ENCODE measurements at places on chromosomes 6 and 20.

DNA sequence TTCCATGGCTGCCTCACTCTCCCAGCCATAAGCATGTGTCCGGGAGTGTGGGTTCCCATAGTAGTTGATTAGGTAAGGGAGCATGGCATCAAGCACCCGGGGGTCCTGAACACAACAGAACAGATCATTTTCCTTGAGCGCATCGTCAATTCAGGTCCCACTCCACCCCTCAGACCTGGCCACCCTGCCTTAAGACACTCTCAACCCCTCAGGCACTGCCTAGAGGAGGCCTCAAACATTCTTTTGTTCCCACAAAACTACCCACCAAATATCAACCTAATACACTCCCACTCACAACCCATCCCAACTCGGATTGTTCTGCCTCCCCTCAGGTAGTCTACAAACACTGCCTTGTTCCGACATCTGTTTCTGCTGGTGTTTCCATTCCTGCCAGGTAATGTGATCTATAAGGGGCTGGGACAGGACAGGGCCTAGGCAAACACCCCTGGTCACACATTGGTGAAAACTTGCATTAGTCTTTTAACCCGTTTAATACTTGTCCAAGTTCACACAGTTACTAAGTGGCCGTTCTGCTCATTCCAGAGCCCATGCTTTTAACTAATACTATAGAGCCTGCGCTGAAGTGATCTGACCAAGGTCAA lies 1.4 kb downstream of the NFS1 start:
- no peak for DNase-seq

DNA sequence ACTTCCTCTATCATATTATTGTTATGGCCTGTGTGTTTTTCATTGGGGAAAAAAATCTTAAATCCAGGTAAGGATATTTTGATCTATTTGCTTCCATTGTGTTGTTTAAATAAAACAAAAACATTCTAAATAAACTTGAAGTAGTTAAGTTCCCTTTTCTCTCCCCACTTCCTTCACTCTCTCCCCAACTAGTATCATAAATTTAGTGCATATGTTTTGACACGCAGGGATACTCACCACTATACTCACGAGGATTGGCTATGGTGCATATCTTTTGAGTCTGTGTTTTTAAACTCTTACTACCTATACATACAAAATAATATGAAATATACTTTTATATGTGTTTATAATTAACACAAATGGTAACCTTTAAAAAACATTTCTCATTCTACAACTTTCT lies 5.2 kb downstream of the TTLL9 start:
- no peak for DNase-seq

DNA sequence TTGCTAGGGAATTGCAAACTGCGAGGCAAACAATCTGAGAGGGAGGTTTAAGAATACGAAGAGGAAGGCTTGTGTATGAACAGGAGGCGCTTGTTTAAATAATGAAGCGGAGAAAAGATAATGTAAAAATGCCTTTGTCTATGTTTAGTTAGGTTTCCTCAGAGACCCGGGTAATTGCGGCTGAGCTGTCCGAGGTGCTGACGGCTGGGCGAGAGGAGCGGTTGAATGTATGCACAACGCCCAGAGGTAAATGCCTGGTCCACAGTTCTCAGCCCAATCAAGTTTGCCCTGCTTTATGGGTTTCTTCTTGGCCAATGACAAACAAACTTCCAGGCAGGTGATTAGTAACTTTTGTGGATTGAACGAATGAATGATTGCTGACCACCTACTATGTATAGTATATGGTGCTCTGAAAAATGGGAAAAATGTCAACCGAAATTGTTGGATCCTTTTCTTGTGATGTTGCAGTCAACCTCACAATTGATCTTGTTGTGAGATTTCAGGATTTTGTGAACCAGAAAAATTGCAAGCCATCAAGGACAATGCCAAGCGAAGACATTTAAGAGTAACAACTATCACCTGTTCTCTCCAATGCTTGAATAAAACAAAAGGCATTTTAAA lies 38.3 kb upstream of the SLC32A1 start:
- DNase-seq = peak; percentile 33

- DNase-seq = peak; percentile 23
These were observed 109.3 kb downstream of the IPCEF1 start for GRCh38 chr6:154247119-154247861.

GRCh38 chr20:44714701-44715498 lies at the start of gene CCN5:
CCN5 (plus strand) TSS chr20:44715369; CDS start chr20:44715391, 22 bp downstream.
- no peak for DNase-seq

DNA sequence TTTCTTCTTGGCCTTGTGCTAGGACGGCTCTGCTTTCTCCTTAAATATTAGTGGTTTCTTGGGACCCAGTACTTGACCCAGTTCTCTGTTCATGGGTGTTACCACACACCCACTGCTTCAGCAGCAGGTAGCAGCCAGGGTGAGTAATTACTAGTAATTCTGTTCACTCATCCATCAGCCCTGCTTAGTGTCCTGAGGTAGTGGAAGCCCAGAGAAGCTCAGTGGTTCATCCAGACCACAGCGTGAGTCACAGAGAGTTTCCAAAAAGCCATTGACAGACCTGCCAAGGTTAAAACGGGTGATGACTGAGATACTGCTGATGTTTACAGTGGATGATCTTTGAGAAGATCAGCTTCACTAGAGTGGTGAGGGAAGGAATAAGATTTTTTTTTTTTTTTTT lies 51.7 kb upstream of the HINT3 start:
- DNase-seq = peak; percentile 51

DNA sequence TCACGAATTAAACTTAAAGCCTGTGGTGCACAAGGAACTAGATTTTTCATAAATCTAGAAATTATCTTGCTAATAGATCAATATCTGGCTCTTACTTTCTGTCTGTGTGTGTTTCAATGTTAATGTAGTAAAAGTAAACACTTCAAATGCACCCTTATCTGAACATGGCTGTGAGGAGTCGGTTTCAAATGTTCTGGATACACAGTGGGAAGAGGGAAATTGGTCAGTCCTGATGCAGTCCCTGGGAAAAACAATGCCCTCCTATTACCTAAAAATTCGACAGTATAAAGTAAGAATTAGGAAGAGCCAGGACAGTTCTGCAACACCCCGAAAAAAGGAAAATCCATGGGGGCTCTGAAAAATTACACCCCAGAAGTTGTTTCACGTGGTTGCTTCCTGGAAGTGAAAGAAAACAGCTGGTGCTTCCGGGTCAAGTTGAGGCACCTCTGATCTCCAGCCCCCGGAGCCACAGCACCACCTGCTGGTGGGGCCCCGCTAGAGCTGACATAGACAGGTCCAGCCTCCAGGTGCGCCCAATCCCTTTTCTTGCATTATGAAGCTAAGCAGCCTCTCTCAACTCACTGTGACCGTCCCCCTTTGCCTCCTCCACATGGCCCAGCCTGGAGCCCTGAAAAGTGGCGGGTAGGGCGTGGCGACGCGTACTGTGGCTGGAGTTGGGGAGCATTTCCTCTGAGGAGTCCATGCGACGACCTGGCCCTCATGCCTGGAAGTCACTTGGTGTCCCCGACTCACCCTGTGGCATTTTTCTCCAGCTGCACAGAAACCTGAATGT lies 8.3 kb downstream of the SEMG2 start:
- DNase-seq = peak; percentile 13

DNA sequence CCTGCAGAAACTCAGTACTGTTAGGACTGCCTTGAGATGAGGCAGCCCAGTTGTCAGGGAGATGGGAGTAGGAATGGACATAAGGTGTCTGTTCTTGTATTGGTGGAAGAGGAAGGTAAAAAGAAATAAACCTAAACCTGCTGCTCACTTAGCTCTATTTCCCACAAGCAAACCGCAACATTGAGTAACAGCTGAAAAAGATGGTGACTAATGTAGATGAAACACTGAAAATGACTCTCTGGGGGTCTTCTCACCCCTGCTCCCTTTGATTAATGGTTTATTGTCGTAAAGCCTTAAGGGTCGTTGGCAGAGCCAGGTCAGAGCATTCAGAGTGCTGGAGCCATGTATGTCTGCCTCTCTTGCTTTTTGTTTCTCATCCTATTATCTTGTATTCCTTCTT lies 87.5 kb downstream of the FOXO3 start:
- no peak for DNase-seq

DNA sequence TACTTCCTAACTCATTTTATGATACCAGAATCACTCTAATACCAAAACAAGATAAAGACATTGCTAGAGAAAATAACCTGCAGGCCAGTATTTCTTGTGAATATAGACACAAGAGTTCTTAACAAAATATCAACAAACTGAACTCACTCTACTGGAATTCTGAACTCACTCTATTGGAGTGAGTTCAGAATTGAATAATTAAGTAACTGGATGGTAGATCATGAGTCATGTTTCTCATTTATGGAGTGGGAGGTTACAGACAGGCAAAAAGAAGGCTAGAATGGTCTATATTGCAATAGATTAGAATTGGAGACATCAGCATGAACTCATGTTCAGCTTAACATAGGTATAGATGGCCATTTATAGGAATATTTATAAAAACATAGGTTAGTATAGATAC lies 26.6 kb upstream of the C6orf58 start:
- DNase-seq = no peak

GRCh38 chr20:50302341-50303057 lies 111.9 kb downstream of the CEBPB start:
- DNase-seq = no peak

DNA sequence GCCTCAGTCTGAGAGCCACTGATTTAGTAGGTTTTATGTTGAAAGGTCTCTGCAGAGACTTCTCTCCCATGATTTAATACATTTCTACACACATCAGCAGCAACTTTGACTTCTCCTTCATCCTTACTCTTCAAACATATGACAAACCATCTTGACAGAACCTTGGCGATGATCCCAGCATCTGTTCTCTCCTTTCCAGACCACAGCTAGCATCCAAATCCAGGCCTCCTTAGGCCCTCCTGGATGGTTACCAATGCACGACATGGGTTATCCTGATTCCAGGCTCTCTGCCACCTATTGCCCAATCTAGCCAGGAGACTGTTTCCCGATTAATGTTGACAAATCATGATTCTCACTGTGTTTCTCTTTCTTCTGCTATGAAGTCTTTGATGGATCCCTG lies 16.8 kb downstream of the LAMA4 start:
- DNase-seq = no peak

- DNase-seq = no peak
These were observed at the start of gene LRRN4 for GRCh38 chr20:6053776-6054688. LRRN4 (minus strand) TSS chr20:6054060; CDS start chr20:6052799, 1,261 bp downstream.

- peak; percentile 5 for DNase-seq
These were observed 658 bp downstream of the CUL7 start for GRCh38 chr6:43052842-43053544.

DNA sequence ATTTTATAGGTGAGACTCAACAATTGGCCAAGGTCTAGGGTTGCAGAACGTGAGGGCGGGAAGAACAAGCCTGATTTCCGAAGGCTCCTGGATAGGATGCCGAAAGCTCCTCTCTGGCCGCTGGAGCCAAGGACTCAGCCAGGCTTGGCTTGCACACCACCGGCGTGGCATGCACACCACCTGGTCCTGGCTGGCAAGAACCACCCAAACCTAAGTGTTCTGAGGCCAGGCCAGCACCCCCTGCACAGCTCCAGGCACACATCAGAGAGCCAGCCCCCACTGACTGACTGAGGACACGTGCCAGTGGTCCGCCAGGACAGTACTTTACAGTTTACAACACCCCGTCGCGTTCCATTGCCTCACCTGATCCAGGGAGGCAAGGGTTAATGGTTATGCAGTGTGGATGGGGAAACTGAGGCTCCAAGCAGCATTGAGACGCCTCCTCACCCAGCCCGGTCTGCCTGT lies 414 bp downstream of the TGM2 start:
- no peak for DNase-seq
